Fibroblast of skin of left quadriceps (primary cell): ENCODE measurements at places on chromosomes 1 and 21.

DNA sequence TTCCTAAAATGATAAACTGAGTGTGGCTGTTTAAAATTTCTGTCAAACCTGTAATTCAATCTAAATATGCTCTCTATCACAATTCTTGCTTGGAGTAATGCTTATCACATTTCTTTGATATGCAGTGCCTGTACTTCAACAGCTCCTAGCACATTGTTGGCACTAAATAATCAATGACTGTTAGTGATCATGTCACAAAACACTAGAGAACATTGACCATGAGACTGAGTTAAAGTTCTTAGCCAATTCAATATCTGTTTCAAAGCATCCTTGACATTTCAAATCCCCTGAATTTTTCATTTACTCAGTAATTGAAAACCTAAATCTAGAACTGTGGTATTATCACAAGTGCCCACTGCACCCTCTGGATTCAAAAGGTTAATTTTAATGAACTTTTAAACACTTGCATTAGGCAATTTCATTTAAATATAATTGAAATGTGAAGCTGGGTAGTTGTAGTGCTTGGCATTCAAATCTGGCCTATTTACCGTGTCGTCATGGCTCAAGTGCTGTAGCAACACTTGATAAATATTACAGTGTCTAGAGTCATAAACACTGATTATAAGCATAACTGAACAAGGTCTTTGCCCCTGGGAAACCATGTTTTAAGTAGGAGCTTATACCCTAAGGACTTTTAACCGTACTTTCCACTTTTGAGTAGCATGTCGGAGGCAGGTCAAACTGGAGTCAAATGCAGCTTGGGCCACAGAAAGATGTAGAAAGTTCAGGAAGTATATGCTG is 143.6 kb downstream of the LRRC7 start:
- DNase-seq, result no peak

GRCh38 chr1:150609732-150610131 is 19.7 kb downstream of the ENSA start:
- no peak for DNase-seq

DNA sequence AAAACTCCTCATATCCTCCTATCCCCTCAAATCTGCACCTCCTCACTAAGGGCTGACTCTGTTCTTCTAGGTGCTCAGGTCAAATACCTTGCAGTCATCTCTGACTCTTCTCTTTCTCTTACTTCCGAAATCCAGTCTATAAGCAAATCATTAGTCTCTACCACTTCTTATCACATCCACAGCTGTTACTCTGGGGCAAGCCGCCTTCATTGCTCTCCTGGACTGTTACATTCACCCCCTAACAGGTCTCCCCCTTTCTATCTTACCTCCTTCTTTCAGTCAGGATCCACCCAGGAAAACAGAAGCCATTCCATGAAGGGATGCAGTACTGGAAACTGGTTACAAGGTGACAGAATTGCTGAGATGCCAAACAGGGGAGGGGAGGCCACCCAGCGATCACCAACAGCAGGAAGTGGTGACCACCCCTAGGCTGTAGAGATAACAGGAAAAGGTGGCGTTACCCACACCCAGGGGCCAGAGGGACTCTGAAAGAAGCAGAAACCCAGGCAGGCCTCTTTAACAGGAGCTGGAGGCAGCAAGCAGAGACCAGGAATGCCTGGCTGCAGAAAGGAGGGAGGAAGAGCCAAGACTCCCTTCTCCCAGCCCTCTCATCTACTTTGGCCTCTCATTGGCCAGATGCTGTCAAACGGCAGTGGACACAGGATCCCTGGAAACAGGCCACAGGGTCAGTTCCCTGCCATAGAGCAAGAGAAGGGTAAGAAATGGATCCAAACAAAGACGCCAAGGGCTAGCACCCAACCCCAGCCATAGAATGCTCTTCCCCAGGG is 55.5 kb upstream of the FOXO6 start:
- DNase-seq, result no peak

- DNase-seq, result no peak
These were observed 71.9 kb upstream of the GOLT1A start for GRCh38 chr1:204285436-204286305.

- no peak for DNase-seq
These were observed 56.6 kb downstream of the RPS6KC1 start for GRCh38 chr1:213107613-213108012.

- no peak for DNase-seq
These were observed 168.4 kb downstream of the ZC3H11B start for GRCh38 chr1:219444474-219444873.

- no peak for DNase-seq
These were observed 1.3 kb downstream of the ST6GALNAC3 start for GRCh38 chr1:76075877-76076276.

DNA sequence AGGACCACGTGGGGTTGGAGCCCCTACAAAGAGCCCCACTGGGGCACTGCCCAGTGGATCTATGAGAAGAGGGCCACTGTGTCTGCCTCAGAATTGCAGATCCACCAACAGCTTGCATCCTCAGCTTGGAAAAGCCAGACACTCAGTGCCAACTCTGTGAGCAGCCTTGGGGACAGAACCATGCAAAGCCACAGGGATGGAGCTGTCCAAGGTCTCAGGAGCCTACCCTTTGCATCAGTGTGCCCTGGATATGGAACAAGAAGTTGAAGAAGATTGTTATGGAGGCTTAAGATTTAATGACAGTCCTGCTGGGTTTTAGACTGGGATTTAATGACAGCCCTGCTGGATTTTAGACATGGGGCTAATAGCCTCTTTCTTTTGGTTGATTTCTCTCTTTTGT is 1670.9 kb downstream of the PLA2G4A start:
- no peak for DNase-seq

DNA sequence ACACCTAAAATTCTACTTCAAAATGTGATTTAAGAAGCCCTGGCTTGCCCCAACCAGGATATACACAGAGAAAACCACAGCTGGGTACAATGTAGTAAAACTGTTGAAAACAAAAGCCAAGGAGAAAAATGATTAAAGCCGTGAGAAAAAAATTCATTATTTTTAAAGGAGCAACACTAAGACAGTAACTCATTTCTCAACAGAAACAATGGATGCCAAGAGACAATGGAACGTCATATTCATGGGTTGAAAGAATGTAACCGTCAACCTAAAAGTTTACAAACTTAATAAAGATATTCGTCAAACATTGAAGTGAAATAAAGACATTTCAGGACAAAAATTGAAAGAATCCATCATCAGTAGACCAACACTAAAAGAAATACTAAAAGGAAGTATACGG is 340.9 kb downstream of the KIF26B start:
- DNase-seq, result no peak

DNA sequence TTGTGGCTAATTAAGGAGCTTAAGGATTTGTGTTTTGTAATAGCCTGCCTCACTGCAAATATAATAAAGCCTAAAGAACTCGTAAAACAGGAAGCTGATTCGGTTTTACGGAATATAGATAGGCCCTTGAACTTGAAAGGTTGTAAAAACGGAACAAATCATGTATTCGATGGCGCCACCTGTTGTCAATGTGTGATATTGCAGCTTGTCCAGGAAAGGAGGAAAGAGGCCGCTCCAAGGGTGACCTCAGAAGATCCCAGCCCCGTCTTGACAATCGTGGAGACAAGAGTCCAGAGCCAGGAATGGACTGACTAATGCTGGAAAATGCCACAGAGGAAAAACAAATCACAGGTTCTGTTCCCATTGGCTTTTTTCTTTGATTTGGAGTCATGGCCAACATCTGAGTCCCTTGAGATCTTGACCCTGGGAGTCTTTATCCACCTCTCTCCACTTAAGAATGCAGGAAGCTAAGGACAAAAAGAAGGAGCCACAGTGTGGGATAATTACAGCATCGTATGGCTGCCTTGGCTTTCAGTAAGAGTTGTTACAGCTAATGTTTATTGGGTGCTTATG is 7.0 kb upstream of the IGSF21 start:
- peak; percentile 30 for DNase-seq

GRCh38 chr1:227003165-227003564 is 63.1 kb downstream of the COQ8A start:
- no peak for DNase-seq

DNA sequence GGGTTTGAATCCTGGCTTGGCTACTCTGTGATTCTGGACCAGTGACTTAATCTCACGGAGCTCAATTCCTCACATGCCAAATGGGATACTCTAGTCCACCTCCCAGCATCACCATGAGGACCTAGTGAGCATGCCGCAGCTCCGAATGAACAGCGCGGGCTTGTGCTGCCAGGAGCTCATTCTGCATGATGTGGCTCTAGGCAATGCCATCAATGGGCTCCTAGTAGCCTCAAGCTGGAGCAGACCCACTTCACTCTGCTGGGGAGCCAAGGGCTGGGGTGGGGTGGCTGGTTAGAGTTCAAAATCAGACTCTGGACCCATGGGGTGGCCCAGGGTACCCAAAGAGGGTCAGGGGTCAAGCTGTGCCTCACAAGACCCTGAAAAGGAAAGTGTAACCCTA is 41.5 kb downstream of the CDK18 start:
- no peak for DNase-seq

GRCh38 chr1:186188736-186189135 is 186.3 kb downstream of the TPR start:
- no peak for DNase-seq

GRCh38 chr1:101022294-101022693 is 3.3 kb downstream of the DPH5 start:
- DNase-seq, result no peak

- no peak for DNase-seq
These were observed 2.2 kb upstream of the USP1 start for GRCh38 chr1:62434618-62435001.

GRCh38 chr1:50667710-50668356 is 244.6 kb upstream of the DMRTA2 start:
- no peak for DNase-seq

- DNase-seq, result no peak
These were observed 25.8 kb downstream of the PTPN14 start for GRCh38 chr1:214525535-214526019.

- no peak for DNase-seq
These were observed 336.2 kb upstream of the ESRRG start for GRCh38 chr1:217059401-217059800.

DNA sequence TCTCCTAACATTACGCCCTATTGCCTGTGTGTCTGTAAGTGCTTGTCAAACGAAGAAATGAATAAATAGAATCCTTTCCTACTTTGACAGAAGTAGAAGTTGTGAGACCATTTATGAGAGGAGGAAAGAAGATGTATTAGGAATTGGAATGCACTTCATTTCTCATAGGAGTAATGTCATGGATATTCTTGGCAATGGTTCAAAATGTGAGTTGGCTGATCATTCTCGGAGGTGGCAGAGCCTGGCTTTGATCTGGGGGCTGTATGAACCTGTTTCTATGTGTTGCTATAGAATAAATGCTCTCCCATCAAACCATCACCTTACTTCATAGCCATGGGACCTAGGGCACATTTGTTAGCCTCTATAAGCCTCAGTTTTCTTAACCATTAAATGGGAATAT is 10.1 kb upstream of the SERBP1 start:
- no peak for DNase-seq
